CD4-positive, alpha-beta T cell treated with Interleukin-15 for 4 hours (primary cell): ENCODE measurements at places on chromosomes 11 and 22.

- no peak for DNase-seq
Measured at GRCh38 chr11:14386081-14386480, 27.1 kb upstream of the RRAS2 start.

DNA sequence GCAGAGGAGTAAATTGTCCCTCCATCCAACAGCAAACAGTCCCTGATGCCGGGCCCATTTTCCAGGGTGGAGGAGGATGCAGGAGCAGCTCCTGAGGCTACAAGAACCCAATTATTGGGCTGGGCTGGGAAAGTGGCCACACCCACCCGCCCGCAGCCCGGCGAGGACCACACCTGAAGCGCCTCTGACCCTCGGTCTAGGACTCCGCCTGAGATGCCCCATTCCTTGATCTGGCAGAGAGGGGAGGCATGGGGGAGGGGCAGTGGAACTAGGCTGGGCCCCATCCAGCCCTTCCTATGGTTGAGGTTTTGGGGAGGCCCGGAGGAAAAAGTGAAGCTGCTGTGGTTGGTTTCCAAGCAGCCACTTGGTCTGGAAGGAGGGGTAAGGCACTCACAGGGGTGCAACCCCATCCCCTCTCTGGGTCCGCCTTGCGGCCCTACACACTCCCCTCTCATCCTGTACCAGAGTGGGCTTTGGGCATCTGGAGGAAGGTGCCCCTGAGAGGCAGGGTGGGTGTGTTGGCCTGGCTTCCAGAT is 2.4 kb upstream of the LGALS1 start:
- DNase-seq, result no peak

- DNase-seq, result no peak
Measured at GRCh38 chr11:954392-955153, 28.9 kb downstream of the AP2A2 start.

- no peak for DNase-seq
Measured at GRCh38 chr22:25051983-25052710, 99.6 kb downstream of the KIAA1671 start.

DNA sequence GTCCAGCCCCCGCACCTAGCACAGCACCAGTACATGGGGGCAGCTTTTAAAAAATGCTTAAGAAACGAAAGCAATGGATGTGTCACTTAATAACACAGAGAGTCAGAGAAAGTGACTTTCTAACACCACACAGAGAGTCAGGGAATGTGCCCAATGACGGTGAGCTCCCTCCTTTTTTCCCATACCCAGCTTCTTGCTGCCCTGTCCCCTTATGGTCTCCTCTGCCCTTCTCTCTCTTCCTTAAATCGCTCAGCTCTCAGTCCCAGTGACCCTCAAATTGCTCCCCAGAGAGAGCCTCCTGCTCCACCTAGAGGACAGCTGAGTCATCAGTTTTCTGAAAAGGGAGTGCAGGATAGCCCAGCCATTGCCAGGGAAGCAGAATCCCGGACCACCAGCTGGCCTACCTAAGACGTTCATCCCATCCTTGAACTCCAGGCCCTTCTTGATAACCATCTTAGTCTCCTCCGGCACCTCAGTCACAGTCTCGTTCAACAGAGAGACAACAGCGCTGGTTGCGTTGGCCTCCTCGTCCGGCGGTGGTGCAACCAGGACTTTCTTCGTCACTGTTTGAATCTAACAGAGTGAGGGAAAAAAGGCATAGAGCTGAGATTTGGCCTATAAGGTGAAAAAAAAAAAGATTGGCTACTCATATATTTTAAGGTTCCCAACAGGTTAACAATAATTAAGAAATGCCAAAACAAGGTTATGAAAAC is 113.5 kb downstream of the SLC1A2 start:
- DNase-seq, result peak; percentile 60

- DNase-seq, result peak; percentile 33
Measured at GRCh38 chr22:20979243-20979809, 2.8 kb upstream of the LZTR1 start.

GRCh38 chr11:78203184-78203583 is 14.5 kb downstream of the USP35 start:
- peak; percentile 54 for DNase-seq

GRCh38 chr11:79663017-79663416 is 222.2 kb upstream of the TENM4 start:
- no peak for DNase-seq

DNA sequence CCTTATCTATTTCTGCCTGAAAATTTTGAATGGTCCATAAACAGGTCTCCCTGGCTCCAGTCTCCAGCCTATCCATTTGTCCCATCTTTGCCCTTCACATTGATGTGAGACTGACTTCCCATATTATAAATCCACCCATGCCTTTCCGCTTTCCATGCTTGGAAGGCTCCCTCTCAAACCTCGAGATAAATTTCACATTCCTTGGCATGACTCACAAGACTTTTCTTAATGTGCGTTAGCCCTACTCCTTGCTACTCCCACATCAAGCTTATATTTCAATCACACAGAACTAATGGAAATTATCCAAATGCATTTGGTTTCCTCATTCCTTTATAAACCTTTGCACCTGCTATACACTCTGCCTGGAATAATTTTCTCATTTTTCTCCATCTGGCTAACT is 163.7 kb upstream of the NTM start:
- no peak for DNase-seq

DNA sequence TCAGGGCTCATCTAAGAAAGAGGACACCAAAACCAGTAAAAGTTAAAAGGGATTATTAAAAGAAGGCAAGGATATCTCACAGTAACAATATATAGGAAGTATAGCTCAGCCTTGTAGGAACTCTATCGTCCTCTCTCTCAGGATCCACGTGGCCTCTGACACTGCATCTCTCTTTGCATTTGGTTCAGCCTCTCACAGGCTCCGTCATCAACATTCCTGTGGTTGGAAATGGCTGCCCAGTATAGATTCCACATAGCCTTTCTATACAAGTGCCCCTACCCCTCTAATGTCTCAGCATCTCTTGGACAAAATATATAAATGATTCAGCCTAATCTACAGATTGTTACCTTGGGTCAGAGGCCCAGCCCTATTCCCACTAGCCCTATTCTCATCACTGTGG is 101.3 kb upstream of the DBX1 start:
- no peak for DNase-seq

- no peak for DNase-seq
Measured at GRCh38 chr11:106276859-106277436, 199.5 kb downstream of the AASDHPPT start.

DNA sequence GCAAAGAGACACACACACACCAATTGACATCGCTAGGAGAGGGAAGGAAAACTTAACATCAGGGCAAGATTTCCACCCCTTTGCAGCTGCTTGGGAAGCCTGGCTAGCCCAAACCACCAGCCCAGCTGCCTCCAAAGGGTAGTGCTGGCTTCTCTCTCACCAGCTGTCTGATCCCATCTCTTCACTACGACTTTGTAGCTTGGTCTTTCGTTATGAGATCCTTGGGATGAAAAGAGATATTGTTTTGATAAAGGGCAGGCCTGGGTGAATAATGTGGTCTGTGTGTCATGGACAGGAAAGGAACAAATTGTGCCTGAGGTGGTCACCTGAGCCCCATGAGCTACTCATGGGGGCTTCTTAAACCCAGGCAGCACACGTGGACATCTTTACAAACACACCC is 101.9 kb downstream of the ARL14EP start:
- DNase-seq, result no peak

GRCh38 chr11:45921561-45922424 is 663 bp upstream of the LARGE2 start:
- no peak for DNase-seq

- DNase-seq, result no peak
Measured at GRCh38 chr11:77141034-77141433, 13.0 kb downstream of the MYO7A start.

- DNase-seq, result no peak
Measured at GRCh38 chr11:119047205-119047604, 9.8 kb downstream of the HYOU1 start.

- DNase-seq, result no peak
Measured at GRCh38 chr11:15826826-15827225, 529.5 kb downstream of the SOX6 start.

DNA sequence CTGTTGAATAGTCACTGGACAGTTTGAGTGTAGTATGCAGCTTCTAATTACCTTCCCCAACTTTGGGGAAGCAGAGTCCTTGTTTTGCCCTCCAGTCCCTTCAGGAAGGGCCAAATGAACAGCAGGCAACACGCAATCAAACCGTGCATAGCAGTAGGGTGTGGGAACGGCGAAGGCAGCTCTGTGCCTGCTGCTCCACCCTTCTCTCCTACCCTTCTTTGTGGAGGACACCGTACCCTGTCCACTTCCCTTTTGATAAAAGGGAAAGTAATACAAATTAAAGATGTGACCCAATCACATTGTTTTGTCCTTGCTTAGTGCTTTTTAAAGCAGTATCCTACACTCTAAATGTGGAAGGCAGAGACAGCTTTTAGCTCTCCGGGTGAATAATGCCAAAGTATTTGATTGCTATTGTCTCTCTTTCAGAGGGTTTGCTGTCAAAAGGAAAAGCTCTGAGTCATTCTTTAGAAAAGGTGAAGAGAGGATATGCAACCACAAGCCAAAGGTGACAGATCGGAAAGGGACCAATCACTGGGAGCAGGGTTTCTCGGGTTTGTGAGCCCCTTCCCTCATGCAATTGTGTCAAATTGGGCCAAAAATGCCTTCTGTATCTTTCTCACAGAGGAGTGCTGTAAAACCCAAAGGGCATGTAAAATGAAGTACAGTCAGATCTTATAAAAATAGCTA is 407.3 kb upstream of the CCDC90B start:
- DNase-seq, result no peak

GRCh38 chr11:57597916-57598830 is 688 bp downstream of the SERPING1 start:
- no peak for DNase-seq

- no peak for DNase-seq
Measured at GRCh38 chr11:121649798-121650197, 197.0 kb upstream of the SORL1-AS1 start.

- DNase-seq, result no peak
Measured at GRCh38 chr22:25919452-25919851, 177.5 kb downstream of the MYO18B start.

DNA sequence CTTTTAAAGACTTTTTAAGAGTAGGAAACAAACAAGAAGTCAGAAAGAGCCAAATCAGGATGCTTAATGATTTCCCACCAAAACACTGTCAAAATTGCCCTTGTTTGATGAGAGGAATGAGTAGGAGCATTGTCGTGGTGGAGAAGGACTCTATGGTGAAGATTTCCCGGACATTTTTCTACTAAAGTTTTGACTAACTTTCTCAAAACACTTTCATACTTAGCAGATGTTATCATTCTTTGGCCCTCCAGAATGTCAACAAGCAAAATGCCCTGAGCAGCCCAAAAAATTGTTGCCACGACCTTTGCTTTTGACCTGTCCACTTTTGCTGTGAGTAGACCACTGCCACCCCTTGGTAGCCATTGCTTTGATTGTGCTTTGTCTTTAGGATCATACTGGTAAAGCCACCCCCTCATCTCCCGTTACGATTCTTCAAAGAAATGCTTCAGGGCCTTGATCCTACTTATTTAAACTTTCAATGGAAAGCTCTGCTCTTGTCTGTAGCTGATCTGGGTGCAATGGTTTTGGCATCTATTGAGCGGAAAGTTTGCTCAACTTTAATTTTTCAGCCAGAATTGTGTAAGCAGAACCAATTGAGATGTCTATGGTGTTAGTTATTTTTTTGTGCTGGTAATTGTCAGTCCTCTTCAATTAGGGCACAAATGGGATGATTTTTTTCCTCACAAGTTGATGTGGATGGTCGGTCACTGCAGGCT is 67.2 kb downstream of the ADM start:
- DNase-seq, result no peak

GRCh38 chr11:65492637-65493366 is 6.0 kb upstream of the MALAT1 start:
- DNase-seq, result no peak

GRCh38 chr11:107682171-107682570 is 29.7 kb downstream of the SLN start:
- no peak for DNase-seq

DNA sequence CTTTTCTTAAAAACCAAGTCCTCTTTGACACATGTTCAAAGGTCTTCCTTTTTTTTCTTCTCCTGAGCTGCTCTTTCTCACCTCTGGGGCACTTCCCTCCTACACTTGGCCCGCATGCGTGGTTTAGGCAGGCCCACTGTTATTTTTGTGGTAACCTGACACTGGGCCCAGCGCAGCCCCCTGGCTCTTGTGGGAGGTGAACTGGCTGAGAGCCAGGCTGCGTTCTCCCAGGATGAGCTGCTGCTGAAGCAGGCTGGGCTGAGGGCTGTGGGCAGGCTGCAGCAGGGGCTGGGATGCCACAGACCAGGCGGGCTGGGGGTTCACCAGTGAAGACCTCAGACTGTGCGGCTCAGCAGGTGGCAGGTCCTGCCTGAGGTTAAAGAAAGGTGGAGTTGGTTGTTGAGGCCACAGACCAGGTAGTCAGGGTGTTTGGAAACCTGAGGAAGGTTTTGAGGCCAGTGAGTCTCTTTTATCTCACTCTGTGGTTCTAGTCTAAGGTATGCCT is 72.4 kb downstream of the TEAD1 start:
- no peak for DNase-seq

DNA sequence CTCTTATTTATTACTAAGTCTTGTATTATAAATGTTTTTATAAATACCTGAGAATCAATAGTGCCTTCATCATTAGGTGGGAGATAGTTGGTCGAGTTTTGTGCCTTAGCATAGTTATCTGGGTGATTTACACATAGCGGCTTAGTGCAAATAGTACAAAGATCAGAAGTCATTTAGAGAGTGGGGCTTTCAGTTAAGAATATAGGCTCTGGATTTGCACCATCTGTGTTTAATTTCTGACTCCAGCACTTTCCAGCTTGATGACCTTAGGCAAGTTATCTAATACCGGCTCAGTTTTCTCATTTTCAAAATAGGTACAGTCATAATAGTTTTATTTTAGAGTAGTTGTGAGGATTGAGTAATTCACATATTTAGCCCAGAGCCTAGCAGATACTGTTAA is 26.4 kb downstream of the PDE3B start:
- DNase-seq, result no peak

DNA sequence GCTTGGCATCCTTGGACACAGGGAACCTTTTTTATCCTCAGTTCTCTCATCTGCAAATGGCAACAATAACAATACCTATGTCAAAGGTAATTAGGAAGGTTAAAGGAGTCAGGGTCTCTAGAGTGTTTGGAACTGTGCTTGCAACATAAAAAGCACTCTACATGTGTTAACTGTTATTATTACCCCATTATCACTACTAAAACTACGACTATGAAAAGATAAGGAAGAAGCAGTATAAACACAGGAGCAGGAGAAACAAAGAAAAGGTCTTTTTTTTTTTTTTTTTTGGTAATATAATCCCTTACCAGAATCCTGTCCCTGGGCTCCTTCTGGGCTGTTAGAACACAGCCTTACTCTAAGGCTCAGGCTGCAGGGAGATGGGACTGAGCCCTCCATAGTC is 348.2 kb downstream of the CADM1 start:
- DNase-seq, result no peak
